ENCODE measurements at places on chromosomes 5 and 9.

DNA sequence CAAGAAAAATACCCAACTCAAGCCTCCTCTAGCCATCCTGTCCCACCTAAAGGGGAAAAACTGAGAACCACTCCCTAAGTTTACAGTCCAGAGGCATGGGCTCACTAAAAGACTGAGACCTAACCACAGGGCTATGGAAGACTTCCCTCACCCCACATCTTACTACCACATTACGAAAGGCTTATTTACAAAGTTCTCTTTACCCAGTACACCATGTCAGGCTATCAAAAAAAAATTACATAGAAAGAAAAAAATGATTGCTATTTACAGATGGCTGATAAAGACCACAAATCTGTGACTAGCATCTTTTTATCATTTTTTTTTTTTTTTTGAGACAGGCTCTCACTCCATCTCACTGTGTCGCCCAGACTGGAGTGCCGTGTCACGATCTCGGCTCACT, 69.7 kb upstream of the TNPO1 start:
- no peak for DNase-seq

- DNase-seq, result no peak
These were observed 92.5 kb downstream of the MACROH2A1 start for GRCh38 chr5:135306557-135306956.

DNA sequence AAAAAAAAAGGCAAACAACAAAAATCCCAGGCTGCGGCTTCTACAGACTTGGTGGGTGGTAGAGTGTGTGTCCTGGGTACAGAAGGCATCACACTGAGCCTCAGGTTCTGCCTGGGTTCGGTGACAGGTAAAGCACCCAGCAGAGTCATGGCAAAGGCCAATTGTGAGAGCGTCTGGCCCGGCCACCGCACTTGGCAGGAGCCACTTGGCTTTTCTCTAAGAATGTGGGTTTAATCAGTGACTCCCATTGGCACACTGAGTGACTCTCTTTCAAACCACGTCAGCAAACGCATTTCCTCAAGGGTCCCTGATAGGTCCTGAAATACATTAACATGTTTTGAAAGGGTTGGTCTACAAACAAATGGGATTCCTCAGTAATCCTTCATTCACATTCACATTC, 17.0 kb downstream of the COL23A1 start:
- no peak for DNase-seq

DNA sequence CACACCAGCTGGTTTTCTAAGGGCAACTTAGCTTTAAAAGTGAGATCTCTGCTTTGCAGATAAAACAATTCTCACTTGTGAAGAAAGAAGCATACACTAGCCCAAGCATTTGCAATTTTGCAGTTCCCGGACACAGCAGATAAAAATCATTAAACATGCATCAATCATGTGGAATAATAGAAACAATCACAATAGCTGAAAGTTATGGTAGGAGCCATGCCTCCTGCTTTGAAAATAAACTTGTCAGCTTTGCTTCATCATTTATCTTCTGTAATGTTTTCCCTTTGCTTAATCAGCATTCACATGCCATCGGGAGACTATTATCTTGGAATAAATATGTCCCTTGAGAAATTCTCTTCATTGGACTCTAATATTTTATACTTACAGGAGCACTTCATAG, 60.3 kb upstream of the DAB2 start:
- no peak for DNase-seq

- no peak for DNase-seq
These were observed 51.8 kb upstream of the FNIP1 start for GRCh38 chr5:131848662-131849061.

DNA sequence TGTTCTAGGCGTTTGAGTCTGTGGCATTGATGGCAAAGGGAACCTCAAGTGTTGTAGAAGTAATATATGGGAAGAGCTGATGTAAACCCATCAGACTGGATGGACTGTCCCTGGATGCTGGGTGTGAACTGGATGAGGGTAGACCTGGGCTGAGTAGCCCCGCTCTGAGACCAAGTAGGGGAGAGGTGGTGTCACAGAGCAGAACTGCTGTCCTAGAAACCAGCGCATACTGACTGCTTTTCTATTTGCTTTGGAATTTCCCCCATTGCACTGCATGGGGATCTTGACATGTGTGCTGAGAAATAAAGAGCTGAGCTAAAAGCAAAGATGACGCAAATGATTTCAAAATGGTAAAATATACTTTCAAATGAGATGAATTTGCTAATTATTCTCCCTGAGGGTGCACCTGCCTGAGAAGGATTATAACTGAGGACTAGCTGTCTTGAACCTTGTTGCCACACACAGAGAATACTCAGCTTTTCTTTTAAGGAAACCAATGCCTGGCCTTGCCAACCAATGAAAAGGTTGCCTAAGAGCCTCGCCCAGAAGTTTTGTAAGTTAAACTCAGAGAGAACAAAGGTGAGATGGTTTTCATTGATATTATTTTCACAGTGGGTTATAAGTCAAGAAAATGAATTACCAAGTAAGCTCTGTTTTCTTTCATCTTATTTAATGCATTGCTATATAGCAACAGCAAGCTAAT, 44.8 kb downstream of the NIM1K start:
- DNase-seq, result no peak

- no peak for DNase-seq
These were observed 134.6 kb upstream of the CPEB4 start for GRCh38 chr5:173753307-173754168.

GRCh38 chr9:87158765-87159164, 211.5 kb upstream of the GAS1 start:
- DNase-seq, result no peak

GRCh38 chr5:116585227-116585626, 10.6 kb upstream of the SEMA6A start:
- DNase-seq, result no peak

- DNase-seq, result no peak
These were observed 83.1 kb downstream of the ADAMTS12 start for GRCh38 chr5:33808699-33809098.

DNA sequence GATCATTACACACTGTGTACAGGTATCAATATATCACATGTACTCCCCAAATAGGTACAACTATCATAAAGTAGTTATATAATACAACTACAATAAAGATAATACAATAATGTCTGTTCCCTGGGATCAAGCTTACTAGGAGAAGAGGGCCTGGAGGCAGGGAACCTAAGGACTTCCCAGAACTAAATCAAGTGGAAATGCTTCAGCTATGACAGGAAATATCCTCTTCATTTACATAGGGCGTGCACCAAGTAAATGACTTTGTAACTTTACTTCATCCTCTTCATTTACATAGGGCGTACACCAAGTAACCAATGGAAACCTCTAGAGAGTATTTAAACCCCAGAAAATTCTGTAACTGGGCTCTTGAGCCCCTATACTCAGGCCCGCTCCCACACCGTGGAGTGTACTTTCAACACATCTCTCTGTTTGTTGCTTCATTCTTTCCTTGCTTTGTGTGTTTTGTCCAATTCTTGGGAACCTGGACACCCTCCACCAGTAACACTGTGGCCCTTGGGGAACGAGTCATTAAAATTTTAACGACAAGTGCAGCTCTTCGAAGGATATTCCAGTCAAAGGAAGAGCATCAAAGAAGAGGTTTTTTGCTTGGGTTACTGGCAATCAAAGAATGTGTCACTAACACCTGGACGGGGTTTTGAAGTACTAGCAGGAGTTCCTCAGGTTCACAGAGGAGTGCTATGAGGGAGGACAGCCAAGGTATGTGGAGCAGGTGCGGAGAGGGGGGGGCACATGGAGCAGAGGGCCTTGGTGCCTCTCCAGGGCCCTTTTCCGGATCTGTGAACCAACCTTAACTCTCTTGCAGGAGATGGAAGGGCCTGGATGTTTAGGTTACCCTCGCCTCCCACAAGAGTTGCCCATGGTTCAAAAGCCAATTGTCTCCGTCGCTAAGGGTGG, 106.6 kb upstream of the DAP start:
- no peak for DNase-seq

- DNase-seq, result no peak
These were observed 23.2 kb downstream of the TSPAN17 start for GRCh38 chr5:176670449-176670848.

GRCh38 chr5:54820346-54821134, 164.9 kb downstream of the ESM1 start:
- DNase-seq, result no peak

GRCh38 chr9:129868872-129869486, 33.7 kb downstream of the USP20 start:
- DNase-seq, result peak; percentile 96

GRCh38 chr5:146426853-146427618, 20.1 kb upstream of the TCERG1 start:
- peak; percentile 43 for DNase-seq

GRCh38 chr5:132250547-132250946, 6.9 kb upstream of the PDLIM4 start:
- no peak for DNase-seq

DNA sequence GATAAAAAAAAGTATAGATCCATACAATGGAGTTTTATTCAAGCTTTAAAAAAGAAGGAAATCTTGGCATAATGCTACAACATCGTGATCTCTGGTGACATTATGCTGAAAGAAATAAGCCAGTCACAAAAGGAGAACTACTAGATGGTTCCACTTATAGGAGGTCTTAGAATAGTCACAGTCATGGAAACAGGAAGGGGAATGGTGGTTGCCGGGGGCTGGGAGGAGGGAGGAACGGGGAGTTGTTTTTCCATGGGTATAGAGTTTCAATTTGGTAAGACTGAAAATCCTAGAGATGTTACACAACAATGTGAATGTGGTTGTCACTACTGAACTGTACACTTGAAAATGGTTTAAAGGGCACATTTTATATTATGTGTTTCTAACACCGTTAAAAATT, 94.5 kb downstream of the CFAP90 start:
- DNase-seq, result no peak

DNA sequence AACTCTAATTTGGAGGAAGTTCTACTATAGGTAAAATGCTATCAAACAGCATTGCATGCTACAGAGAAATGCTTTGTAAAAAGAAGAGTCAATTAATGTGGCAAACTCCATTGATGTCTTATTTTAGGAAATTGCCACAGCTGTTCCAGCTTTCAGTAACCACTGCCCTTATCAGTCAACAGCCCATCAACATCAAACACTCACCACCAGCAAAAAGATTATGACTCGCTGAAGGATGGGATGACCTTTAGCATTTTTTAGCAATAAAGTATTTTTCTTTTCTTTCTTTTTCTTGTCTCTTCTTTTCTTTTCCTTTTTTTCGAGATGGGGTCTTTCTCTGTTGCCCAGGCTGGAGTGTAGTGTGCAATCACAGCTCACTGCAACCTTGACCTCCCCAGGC, 26.0 kb downstream of the CRHBP start:
- no peak for DNase-seq

DNA sequence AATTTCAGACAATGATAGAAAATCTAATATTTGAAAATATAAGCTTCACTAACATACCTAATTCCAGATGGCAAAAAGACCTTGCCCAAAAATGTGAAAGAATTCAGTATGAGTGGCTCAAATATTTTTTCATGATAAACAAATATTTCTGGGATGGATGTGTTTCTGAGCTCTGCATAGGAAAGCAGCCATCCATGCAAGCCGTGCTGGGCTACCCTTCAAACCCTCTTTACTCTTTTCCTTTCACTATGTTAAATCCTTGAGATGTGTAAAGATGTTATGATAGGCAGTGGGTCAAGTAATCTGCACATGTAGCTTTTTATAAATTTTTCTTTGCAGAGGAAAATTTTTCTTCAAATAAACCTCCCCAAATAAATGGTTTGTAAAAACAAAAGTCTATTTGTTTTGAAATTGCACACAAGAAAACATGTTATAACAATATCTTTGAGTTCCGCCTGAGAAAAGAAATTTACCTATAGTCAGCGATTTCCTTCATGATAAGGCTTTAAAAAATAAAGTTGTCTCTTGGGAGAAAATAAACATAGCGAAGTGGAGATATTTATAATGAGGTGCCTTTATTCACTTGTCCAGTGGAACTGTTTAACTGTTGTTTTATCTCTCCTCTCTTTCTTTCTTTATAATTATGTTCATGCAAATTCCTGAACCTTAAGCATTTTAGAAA, 154.3 kb upstream of the PITX1 start:
- DNase-seq, result no peak

DNA sequence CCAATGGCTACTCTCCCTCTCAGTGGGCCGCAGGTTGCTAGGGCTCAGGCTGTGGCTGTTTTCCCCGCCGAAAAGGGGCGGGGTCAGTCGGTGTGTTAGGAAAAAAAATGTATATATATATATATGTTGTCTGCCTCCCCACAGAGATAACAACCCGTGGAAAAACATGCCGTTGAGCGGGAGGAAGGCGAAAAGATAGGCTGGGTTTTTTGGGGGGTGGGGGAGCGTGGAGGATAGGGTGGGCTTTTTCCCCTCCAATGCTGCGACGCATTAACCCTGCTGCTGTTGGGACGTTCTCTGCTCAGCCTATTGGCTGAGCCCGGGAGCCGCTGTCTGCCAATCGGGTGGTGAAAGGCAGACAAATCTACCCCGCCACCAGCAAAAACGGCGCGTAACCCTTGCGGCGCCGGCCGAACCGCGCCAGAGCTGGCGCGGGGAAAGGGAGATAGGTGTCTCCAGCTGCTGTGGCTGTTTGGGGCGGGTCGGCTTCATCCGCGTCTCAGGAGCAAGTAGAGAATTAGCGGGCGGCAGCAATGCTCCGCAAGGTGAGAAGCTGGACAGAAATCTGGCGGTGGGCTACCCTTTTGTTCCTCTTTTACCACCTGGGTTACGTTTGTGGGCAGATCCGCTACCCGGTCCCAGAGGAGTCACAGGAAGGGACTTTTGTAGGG, at the start of gene PCDHGC4:
PCDHGC4 (plus strand) TSS at position 390 of the 671 bp plus-strand sequence; CDS start at position 534, 144 bp downstream.
- no peak for DNase-seq

GRCh38 chr5:94362857-94363256, 255.5 kb downstream of the KIAA0825 start:
- DNase-seq, result no peak

DNA sequence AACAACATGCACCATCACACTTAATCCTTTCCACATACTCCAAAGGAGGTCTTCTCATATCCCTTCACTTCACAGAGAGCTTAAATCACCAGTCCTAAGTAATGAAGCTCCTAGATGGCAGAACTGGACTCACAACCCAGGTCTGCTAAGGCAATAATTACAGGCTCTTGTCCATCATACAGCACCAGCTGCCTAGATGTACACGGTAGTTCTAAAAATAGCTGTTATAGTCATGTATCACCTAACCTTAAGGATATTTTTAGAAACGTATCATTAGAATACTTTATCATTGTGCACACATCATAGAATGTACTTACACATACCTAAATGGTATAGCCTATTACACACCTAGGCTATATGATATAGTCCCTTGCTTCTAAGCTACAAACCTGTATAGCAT, 644.6 kb upstream of the RGMB start:
- no peak for DNase-seq

DNA sequence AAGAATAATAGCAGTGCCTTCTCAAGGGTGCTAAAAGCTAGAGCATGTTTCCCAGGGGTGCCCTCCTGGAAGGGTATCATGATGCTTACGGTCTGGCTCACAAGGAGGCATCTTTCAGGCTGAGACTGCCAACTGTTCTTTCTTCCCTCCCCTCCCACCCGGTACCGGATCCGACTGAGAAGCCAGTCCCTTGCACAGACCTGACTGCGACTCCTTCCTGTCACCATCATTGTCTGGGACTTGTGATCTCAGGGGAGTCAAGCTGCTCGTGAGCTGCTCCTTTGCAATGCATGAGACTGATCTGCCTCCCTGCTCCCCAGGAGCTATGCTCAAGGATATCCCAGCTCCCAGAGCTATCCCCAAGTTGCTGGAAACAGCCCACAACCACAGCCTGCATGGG, 170.8 kb downstream of the GADD45G start:
- DNase-seq, result no peak

Measured in CD4-positive, alpha-beta T cell treated with Interleukin-2 at 100 ng/mL for 4 hours (primary cell).